ENCODE measurements at places on chromosomes 5 and 9. TPM values are rescaled to one million over a fixed set of nuclear protein-coding genes. Genes with fewer than 3 reads are reported as not detected.

RNF183 gene
- 1.5 TPM for total RNA-seq

SPINK7 gene
- not detected for total RNA-seq

KLF4 gene
- 4.9 TPM for total RNA-seq

DNA sequence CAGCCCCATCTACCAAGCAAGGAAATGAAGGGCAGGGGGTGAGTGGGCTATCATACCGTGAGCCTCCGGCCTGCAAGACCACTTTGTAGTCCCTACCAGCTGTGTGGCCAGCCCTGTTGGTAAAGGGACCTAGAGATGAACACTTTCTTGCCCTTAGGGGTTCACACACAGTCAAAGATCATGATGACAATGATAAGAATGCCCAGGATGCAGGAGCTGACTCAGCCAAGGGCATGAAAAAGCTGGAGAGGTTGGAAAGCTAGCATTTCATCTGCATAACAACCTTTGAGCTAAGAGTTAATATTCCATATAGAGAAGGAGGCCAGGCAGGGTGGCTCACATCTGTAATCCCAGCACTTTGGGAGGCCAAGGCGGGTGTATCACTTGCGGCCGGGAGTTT is 19.2 kb upstream of the FGFR4 start:
- no peak overlapping the region for H3K4me3 ChIP-seq
- no peaks in the 10 kb centered on the region for H3K27me3 ChIP-seq
- no peak overlapping the region for H3K27ac ChIP-seq
- DNase-seq, result no peak
- H3K4me1 ChIP-seq, result peaks cover 9% of the 10 kb centered on the region
- H3K36me3 ChIP-seq, result 0 out of 2 replicates have a peak, but pooled peaks cover 1% of the 10 kb centered on the region

MTREX gene
- total RNA-seq, result 95.2 TPM

CDHR2 gene
- total RNA-seq, result 0.19 TPM

DNA sequence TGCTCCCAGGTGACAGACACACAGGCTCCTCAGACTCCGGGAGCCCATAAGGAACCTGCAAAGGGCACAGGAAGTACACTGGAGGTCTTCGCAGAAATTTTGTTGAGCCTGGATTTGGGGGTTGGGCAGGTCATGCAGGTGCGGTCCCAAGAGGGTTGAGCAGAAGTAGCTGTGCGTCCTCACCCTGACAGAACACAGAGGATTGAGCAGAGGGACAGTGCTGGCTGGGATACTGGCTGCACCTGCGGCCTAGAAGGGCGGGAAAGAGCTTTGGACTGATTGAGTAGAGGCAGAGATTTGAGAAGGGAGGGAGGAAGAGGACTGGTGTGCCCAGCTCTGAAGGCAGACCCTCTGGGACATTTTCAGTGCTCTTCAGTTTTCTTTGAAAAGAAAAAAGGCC is 65.4 kb downstream of the PTPDC1 start:
- H3K4me3 ChIP-seq, result no peak overlapping the region
- no peaks in the 10 kb centered on the region for H3K36me3 ChIP-seq
- H3K4me1 ChIP-seq, result no peaks in the 10 kb centered on the region
- DNase-seq, result no peak
- H3K27me3 ChIP-seq, result no peaks in the 10 kb centered on the region

DNA sequence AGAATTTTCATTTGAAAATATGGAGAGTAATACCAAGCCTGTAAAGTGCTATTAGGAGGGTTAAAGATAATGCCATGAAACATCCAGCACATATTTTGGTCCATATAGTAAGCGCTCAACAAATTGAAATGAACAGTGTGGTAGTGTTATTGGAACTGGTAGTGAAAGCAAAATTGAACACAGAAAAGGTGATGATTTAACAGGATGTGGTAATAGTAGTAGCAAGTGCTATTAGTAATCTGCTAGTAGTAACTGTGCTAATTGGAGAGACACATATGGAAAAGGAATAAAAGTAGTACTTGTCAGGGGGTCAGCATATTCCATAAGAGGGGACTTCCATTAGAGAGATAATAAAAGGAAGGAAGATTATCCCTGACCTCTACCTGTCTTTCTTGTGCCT is 187.3 kb downstream of the HTR1A start:
- no peak overlapping the region for H3K27ac ChIP-seq
- no peak for DNase-seq
- H3K4me1 ChIP-seq, result no peaks in the 10 kb centered on the region
- H3K36me3 ChIP-seq, result no peaks in the 10 kb centered on the region
- H3K27me3 ChIP-seq, result no peaks in the 10 kb centered on the region
- H3K4me3 ChIP-seq, result no peak overlapping the region

DNA sequence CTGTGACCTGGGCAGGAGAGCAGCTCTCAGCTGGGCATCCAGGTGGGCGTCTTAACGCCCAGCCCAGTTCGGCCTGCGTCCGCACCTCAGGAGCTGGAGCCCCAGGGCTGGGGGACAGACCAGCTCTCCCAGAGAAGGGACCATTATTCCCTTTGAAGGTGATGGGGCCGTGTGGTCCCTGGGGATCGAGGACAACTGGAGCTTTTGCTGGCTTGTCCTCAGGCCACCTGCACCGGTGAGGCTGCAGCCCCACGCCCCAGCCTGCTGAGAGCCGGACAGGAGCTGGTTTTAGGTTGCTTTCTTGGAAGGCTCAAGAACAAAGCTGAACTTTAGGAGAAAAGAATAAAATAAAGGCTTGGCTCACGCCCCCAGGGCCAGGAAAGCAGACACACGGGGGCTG is 40.9 kb downstream of the NACC2 start:
- H3K27me3 ChIP-seq, result no peaks in the 10 kb centered on the region
- H3K36me3 ChIP-seq, result no peaks in the 10 kb centered on the region
- DNase-seq, result no peak
- peaks cover 30% of the 10 kb centered on the region for H3K4me1 ChIP-seq

DNA sequence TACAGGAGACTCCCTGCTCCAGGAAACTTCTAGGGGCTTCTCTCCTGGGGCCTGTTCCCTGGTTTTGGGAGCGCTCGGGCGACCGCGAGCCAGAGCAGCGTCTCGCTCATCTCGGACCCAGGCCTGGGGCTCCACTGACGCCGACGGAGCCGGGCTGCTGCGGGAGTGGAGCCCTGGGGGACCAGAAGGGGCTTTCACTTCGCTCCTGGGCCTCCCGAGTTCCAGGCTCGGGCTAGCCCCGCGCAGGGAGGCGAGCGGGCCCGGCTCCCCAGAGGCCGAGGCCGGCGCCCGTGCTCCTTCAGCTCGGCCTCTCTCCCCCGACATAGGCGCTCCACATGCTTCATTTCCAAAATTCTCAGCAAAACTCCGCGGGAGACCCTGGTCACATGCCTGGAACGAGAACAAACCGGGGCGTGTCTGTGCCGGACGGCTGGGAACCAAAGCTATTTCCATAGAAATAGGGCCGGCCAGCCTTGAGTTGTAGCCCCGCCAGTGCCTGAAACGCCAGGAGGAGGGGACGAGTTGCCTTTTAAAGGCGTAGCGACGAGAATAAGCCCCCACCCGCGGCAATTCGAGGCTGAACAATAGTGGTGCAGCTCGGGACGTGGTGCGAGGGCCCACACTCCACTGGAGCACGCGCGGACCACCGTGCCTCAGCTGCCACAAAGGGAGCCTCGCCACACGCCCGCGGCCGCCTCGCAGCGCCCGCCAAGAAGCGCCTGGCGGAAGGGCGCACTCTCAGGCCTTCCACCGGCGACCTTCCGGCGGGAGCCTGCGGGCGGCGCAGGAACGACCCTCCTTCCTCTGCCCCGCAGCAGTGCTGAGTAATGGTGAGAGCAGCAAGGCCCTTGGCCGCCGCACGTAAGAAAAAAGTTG is 1.1 kb upstream of the G3BP1 start:
- no peaks in the 10 kb centered on the region for H3K4me1 ChIP-seq
- peak; percentile 79 for DNase-seq
- no peaks in the 10 kb centered on the region for H3K27me3 ChIP-seq

DNA sequence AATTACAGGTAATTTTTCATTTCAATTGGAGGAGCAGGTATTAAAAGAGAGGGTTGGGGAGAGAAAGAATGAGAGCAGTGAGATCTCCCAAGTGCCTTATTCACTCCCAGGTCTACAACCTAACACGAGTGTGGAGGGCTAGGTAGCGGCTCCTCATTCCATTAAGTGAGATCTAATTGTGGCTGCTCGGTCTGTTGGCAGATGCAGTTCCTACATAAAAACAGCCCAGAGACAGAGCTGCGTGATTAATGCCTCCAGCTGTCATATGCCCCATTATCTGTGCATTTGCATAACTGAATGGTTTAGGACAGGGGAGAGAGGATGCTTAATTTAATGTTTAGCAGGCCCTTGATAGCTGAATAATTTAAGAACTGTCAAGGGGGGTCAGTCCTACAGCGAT is 100.5 kb downstream of the PSAT1 start:
- H3K27ac ChIP-seq, result no peak overlapping the region
- no peak for DNase-seq
- no peaks in the 10 kb centered on the region for H3K36me3 ChIP-seq
- H3K4me1 ChIP-seq, result no peaks in the 10 kb centered on the region
- no peak overlapping the region for H3K4me3 ChIP-seq
- H3K27me3 ChIP-seq, result no peaks in the 10 kb centered on the region

- H3K4me3 ChIP-seq, result no peak overlapping the region
- DNase-seq, result no peak
- no peaks in the 10 kb centered on the region for H3K27me3 ChIP-seq
- H3K36me3 ChIP-seq, result no peaks in the 10 kb centered on the region
- H3K4me1 ChIP-seq, result no peaks in the 10 kb centered on the region
These were observed 326.5 kb downstream of the SH3GL2 start for GRCh38 chr9:17905366-17905765.

CATSPER3 gene
- total RNA-seq, result 0.61 TPM

GRCh38 chr9:37528652-37529471 is 43.1 kb downstream of the POLR1E start:
- no peak overlapping the region for H3K27ac ChIP-seq
- DNase-seq, result no peak
- no peaks in the 10 kb centered on the region for H3K36me3 ChIP-seq
- no peaks in the 10 kb centered on the region for H3K4me1 ChIP-seq

- H3K27ac ChIP-seq, result no peak overlapping the region
- no peaks in the 10 kb centered on the region for H3K4me1 ChIP-seq
- H3K27me3 ChIP-seq, result no peaks in the 10 kb centered on the region
- no peaks in the 10 kb centered on the region for H3K36me3 ChIP-seq
- no peak for DNase-seq
- H3K4me3 ChIP-seq, result no peak overlapping the region
These were observed 20.9 kb downstream of the SEMA5A start for GRCh38 chr5:9524941-9525340.

DNA sequence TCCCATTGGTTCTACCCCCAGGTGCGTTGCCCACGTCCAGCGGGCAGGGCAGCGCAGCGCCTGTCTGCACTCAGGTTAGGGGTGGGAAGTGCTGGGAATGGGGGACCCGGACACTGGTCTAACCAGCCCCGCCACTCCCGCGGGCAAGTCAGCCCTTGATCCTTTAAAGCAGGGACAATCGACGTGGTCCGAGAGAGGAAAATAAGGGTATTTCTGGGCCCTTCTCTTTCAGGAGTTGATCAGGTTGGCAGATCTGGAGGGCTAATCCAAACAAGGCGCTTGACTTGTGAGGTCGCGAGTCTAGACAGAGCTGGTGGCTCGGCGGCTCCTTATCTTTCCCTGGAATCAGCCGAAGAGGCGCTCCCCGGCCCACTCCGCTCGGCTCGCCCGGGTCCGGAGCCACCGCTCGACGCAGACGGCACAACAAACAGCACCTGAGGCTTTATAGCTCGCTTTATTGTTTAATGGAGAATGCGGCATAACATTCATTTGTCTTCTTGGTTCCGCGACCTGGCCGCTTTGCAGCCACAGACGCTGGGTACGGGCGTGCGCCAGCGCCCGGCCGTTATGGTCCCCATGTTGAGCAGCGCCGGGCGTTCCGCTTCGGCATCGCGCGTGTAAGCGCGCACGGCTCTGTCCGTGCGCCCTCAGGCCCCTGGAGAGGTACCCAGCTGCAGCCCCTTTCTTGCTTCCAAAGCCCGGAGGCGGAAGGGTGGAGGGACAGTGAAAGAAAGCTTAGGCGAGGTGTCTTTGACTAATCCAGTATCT is 15.8 kb downstream of the ISL1 start:
- no peak overlapping the region for H3K27ac ChIP-seq
- no peaks in the 10 kb centered on the region for H3K36me3 ChIP-seq
- H3K4me1 ChIP-seq, result no peaks in the 10 kb centered on the region
- DNase-seq, result no peak

SLC4A9 gene
- total RNA-seq, result 0.35 TPM

CBY3 gene
- total RNA-seq, result 1.3 TPM

GRCh38 chr9:36363448-36363847 is 36.6 kb downstream of the RNF38 start:
- no peak overlapping the region for H3K4me3 ChIP-seq
- H3K4me1 ChIP-seq, result no peaks in the 10 kb centered on the region
- no peaks in the 10 kb centered on the region for H3K27me3 ChIP-seq
- H3K36me3 ChIP-seq, result no peaks in the 10 kb centered on the region
- no peak for DNase-seq

DNA sequence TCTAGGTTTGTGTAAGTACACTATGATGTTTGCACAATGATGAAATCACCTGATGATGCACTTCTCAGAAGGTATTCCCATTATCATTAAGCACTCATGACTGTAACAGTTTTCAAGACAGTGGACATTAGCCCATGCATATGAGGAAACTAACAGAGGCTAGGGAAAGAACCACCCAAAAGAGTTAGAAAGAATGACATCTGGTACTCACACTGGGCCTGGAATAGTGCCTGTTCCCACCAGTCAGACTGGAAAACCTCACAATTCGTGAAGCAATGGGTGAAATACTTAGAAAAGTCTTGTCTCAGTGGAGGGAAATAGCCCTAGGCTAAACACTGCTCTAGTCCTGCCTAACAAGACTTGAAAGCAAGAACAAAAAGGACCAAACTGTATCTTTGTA is 117.4 kb upstream of the GDNF start:
- no peaks in the 10 kb centered on the region for H3K27me3 ChIP-seq
- no peaks in the 10 kb centered on the region for H3K36me3 ChIP-seq
- DNase-seq, result no peak
- H3K4me3 ChIP-seq, result no peak overlapping the region
- no peak overlapping the region for H3K27ac ChIP-seq

CTNND2 gene
- 1.2 TPM for total RNA-seq

DNA sequence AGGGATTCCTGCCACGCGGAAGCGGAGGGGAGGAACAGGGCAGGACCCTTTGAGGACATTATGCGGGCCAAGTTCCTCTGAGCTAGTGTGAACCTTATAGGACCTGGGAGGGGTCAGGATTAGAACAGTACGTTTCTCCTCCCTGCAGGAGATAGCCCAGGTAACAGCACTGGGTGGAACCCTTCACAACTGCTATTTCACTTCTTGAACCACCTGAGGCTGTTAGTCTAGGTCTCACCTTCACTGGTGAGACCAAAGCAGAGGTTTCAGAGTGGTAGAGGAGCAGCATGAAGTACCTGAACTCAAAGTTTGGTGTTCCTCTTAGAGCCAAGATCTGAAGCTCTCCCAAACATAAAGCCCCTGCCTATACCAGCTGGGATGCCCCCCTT is 832 bp downstream of the EIF4EBP3 start:
- DNase-seq, result no peak
- peak overlapping the region; percentile 88 for H3K27ac ChIP-seq
- H3K4me1 ChIP-seq, result peaks cover 13% of the 10 kb centered on the region
- H3K36me3 ChIP-seq, result peaks cover 6% of the 10 kb centered on the region
- no peaks in the 10 kb centered on the region for H3K27me3 ChIP-seq

ISCA1 gene
- 11.2 TPM for total RNA-seq

GDNF gene
- total RNA-seq, result not detected

PFDN1 gene
- total RNA-seq, result 82.3 TPM

- no peak overlapping the region for H3K4me3 ChIP-seq
- peaks cover 8% of the 10 kb centered on the region for H3K4me1 ChIP-seq
- no peak overlapping the region for H3K27ac ChIP-seq
These were observed 143.0 kb downstream of the FGF1 start for GRCh38 chr5:142542906-142543305.

GRCh38 chr9:79889369-79889768 is 317.6 kb downstream of the TLE4 start:
- H3K4me1 ChIP-seq, result no peaks in the 10 kb centered on the region
- no peak overlapping the region for H3K4me3 ChIP-seq
- no peaks in the 10 kb centered on the region for H3K36me3 ChIP-seq
- H3K27ac ChIP-seq, result no peak overlapping the region
- DNase-seq, result no peak
- no peaks in the 10 kb centered on the region for H3K27me3 ChIP-seq
